ENCODE measurements at places on chromosomes 12 and 14. TPM values are rescaled to one million over a fixed set of nuclear protein-coding genes. Genes with fewer than 3 reads are reported as not detected.

DNA sequence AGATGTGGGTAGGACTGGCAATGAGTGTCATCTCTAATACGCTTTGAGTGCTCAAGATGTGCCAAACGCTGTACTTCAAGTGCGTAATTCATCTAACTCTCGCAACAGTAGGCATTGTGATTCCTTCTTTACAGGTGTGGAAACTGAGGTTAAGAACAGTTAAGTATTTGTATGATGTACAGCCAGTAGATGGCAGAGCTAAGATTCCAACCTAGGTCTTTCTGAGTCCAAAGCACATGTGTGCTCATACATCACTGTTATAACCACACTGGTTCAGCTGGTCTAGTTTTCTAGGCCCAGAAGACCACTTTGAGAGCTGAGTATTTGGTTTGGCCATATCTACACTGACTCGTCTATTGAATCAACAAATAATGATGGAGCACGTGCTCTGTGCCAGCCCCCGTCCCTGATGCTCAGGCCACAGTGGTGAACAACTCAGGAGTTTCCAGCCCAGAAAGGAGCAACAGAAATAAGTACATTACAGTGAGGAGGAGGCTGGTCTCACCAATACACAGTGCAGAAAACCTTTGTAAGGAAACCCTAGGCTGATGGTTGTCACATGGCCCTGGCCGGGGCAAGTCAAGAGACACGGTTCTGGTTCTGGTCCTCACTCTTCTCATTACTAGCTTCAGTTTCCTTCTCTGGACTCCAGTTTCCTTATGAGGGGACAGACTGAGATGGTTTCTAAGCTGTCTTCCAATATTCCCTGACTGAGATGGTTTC is 69.3 kb upstream of the SCN8A start:
- no peak for DNase-seq
- H3K4me1 ChIP-seq, result no peaks in the 10 kb centered on the region
- H3K36me3 ChIP-seq, result no peaks in the 10 kb centered on the region
- no peak overlapping the region for H3K27ac ChIP-seq
- no peak overlapping the region for H3K4me3 ChIP-seq

DNA sequence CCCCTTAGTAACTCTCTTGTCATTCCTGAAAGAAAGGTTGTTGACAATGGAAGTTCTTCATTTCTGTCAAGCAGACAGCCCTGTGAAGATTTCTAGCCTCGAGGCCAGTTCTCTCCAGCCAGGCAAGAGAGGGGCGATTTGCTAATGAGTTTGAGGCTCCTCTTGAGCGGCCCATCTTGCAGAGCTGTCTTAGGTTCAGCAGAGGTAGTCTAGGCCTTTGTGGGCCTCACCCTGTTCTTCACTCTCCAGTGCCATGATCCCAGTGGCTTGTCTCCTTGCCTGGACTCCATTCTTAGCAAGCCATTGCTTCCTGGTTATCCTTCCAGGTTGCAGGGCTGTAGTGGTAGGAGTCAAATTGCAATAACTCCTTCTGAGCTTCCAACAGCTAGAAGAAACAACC is 9.7 kb downstream of the TPH2 start:
- peak overlapping the region; percentile 97 for H3K27ac ChIP-seq
- no peaks in the 10 kb centered on the region for H3K27me3 ChIP-seq
- H3K4me3 ChIP-seq, result no peak overlapping the region
- H3K36me3 ChIP-seq, result no peaks in the 10 kb centered on the region
- H3K4me1 ChIP-seq, result peaks cover 31% of the 10 kb centered on the region

Gene TEX52
- not detected for total RNA-seq

GRCh38 chr14:53055003-53055402 is 98.1 kb downstream of the DDHD1 start:
- peaks cover 2% of the 10 kb centered on the region for H3K36me3 ChIP-seq
- no peaks in the 10 kb centered on the region for H3K27me3 ChIP-seq
- no peak for DNase-seq
- no peaks in the 10 kb centered on the region for H3K4me1 ChIP-seq
- H3K4me3 ChIP-seq, result no peak overlapping the region

- no peaks in the 10 kb centered on the region for H3K27me3 ChIP-seq
- H3K27ac ChIP-seq, result no peak overlapping the region
- peak overlapping the region; percentile 22 for H3K4me3 ChIP-seq
- peak; percentile 73 for DNase-seq
- no peaks in the 10 kb centered on the region for H3K4me1 ChIP-seq
- H3K36me3 ChIP-seq, result no peaks in the 10 kb centered on the region
Measured at GRCh38 chr12:10749700-10750384, 26.7 kb upstream of the YBX3 start.

GRCh38 chr12:9707864-9708808 is 24.8 kb downstream of the CLECL1 start:
- H3K27me3 ChIP-seq, result no peaks in the 10 kb centered on the region
- no peaks in the 10 kb centered on the region for H3K36me3 ChIP-seq
- H3K4me1 ChIP-seq, result no peaks in the 10 kb centered on the region
- no peak overlapping the region for H3K27ac ChIP-seq
- no peak overlapping the region for H3K4me3 ChIP-seq

DNA sequence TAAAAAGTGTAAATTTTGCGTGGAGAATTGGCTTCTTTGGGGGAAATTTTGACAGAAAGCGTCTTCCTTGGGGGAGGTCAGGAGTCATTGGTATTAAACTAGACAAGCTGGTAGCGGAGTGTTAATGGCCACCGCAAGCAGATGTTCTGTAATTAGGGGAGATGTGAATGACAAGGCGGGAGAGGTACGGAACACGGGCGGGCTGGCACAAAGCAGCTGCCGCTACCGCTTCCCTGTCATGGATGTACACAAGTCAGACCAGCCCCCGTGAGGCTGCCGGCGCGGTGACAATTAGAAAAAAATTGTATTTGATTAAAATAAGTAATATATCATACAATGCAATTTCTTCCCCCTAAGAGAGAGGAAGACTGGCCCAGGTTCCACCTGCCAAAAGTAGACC is 501.6 kb downstream of the VRK1 start:
- H3K4me1 ChIP-seq, result peaks cover 2% of the 10 kb centered on the region
- H3K27ac ChIP-seq, result no peak overlapping the region
- H3K4me3 ChIP-seq, result no peak overlapping the region

Gene P2RX7
- 0.42 TPM for total RNA-seq

- no peaks in the 10 kb centered on the region for H3K27me3 ChIP-seq
- no peak overlapping the region for H3K27ac ChIP-seq
- no peak for DNase-seq
Measured at GRCh38 chr12:76064904-76065303, 19.6 kb downstream of the NAP1L1 start.

GRCh38 chr12:116777245-116777644 is 39.1 kb downstream of the RNFT2 start:
- H3K36me3 ChIP-seq, result peaks cover 20% of the 10 kb centered on the region
- H3K27ac ChIP-seq, result no peak overlapping the region
- no peak for DNase-seq
- H3K4me1 ChIP-seq, result no peaks in the 10 kb centered on the region
- no peak overlapping the region for H3K4me3 ChIP-seq

DNA sequence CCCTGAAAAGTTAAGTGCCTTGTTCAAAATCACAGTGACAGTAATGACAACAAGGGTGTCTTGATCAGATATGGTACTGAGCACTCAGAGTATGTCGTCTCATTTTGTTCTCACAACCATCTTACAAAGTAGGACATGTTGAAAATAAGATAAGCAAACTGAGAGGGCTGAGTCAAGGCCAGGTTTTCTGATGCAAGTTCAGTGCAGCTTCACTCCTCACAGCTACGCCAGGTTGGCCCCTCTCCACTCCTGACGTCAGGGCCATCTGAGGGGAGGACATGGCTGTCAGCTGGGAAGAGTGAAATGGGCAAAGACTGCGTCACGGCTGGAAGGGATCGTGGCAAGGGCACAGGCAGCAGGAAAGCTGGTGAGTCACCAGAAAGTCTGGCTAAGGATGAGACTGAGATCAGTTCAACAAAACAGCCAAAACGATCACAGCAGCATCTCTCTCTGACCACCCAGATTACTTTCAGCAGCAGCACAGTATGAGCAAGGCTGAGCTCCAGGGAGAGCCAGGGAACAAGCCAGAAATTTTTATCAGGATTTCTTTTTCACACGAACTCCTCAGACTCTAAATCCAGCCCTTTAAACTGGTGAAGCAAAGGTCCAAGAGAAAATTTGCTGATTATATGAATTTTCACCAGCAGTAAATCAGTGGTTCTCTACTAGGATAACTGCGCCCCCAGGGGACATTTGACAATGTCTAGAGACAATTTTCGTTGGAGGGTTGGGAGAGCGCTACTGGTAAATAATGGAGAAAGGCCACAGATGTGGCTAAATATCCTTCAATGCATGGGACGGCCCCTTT is 297.9 kb upstream of the AMIGO2 start:
- H3K27ac ChIP-seq, result no peak overlapping the region
- H3K27me3 ChIP-seq, result no peaks in the 10 kb centered on the region
- no peaks in the 10 kb centered on the region for H3K4me1 ChIP-seq
- no peak for DNase-seq
- no peak overlapping the region for H3K4me3 ChIP-seq

- H3K27me3 ChIP-seq, result no peaks in the 10 kb centered on the region
- H3K4me1 ChIP-seq, result no peaks in the 10 kb centered on the region
- H3K36me3 ChIP-seq, result no peaks in the 10 kb centered on the region
- H3K4me3 ChIP-seq, result no peak overlapping the region
- DNase-seq, result no peak
Measured at GRCh38 chr12:25041006-25041741, 92.3 kb upstream of the BCAT1 start.

Gene PRH2
- not detected for total RNA-seq

DNA sequence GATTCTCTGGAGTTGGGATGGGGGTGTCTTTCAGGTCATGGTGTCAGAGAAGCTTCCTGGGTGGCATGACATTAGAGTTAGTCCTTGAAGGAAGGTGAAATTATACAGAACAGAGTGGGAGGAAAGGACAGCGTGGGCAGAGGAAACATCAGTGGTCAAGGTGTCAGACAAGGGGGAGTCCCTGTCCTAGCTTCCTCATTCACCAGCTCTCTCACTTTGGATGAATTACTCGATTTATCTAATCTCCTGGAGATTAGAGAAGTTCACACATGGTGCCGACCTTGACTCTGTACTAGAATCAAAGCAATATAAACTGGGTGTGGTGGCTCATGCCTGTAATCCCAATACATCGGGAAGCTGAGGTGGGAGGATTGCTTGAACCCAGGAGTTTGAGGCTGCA is 492.9 kb downstream of the VRK1 start:
- H3K27me3 ChIP-seq, result no peaks in the 10 kb centered on the region
- no peaks in the 10 kb centered on the region for H3K4me1 ChIP-seq
- no peak overlapping the region for H3K27ac ChIP-seq

DNA sequence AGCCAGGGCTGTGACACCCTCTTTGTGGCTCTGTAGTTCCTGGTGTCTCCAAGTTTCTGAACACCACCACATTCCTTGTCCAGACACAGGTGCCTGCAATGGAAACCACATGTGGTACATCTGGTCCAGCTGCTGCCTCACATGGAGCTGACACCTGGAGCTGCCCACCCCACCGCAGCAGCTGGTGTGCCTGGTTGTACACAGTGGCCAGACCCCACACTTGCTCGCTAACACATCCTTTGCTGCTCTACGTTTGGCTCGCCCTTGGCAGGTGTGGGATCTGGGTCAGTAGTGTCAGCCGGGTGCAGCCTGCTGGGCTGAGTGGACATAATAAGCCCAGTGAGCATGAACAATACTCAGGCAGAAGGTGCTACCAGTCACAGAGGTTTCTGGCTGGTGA is 198.9 kb downstream of the ADGRD1 start:
- no peaks in the 10 kb centered on the region for H3K27me3 ChIP-seq
- H3K27ac ChIP-seq, result no peak overlapping the region
- H3K4me1 ChIP-seq, result no peaks in the 10 kb centered on the region
- DNase-seq, result no peak
- no peaks in the 10 kb centered on the region for H3K36me3 ChIP-seq

Gene RFLNA
- 6.4 TPM for total RNA-seq

Gene MIP
- total RNA-seq, result not detected

DNA sequence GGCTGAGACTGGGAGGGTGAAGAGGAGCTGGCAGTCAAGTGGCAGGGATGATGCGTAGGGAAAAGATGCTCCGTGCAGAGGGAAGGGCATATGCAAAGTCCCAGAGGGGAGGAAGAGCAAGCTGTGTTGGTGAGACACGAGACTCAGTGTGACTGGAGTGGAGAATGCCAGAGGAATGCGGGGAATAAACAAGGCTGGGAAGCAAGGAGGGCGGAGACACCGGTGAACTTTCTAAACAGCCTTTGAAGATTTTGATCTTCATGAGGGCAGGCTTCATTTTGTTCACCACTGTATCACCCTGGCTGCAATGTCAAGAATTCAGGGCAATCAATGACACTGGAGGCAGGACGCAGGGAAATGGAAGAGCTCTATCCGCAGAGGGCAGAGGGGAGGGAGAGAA is 535.8 kb downstream of the FUT8 start:
- H3K27ac ChIP-seq, result no peak overlapping the region
- H3K4me1 ChIP-seq, result no peaks in the 10 kb centered on the region
- no peak for DNase-seq
- no peak overlapping the region for H3K4me3 ChIP-seq
- H3K36me3 ChIP-seq, result no peaks in the 10 kb centered on the region

- no peak overlapping the region for H3K4me3 ChIP-seq
- no peaks in the 10 kb centered on the region for H3K36me3 ChIP-seq
- DNase-seq, result no peak
- no peaks in the 10 kb centered on the region for H3K27me3 ChIP-seq
- H3K27ac ChIP-seq, result no peak overlapping the region
Measured at GRCh38 chr12:31600750-31601149, 9.8 kb upstream of the DENND5B start.

GRCh38 chr14:51168215-51168613 is 71.8 kb upstream of the TMX1 start:
- 0 out of 2 replicates have a peak, but pooled peaks cover 2% of the 10 kb centered on the region for H3K4me1 ChIP-seq
- no peaks in the 10 kb centered on the region for H3K27me3 ChIP-seq
- H3K4me3 ChIP-seq, result no peak overlapping the region
- H3K36me3 ChIP-seq, result no peaks in the 10 kb centered on the region
- no peak for DNase-seq

Gene RPL10L
- not detected for total RNA-seq

DNA sequence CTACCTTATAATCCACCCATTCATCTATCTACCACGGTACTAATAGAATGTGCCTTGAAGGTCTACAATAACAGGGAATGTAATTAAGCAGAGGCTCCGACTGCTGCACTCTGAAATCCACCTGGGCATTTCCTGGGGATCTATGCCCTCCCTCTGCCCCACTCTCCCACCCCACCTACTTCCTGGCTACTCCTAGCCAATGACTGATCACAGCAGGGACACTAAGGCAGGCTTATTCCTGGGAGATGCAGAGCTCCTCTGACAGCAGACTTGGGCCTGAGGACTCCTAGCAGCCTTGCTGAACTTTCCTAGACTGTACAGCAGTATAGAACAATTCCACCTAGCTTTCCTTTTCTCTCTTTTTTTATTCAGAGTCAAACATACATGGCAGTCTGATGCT is 91.1 kb upstream of the DHRS4 start:
- no peaks in the 10 kb centered on the region for H3K27me3 ChIP-seq
- no peak overlapping the region for H3K4me3 ChIP-seq
- no peaks in the 10 kb centered on the region for H3K36me3 ChIP-seq
- H3K4me1 ChIP-seq, result no peaks in the 10 kb centered on the region
- no peak for DNase-seq

GRCh38 chr12:7221486-7221885 is 32.0 kb downstream of the PEX5 start:
- no peak overlapping the region for H3K4me3 ChIP-seq
- H3K36me3 ChIP-seq, result no peaks in the 10 kb centered on the region
- H3K27ac ChIP-seq, result no peak overlapping the region
- peaks cover 3% of the 10 kb centered on the region for H3K4me1 ChIP-seq

Data from H1 (cell line).